Ureter (tissue), 1 donor: ENCODE measurements at places on chromosomes 12 and 14. TPM values are rescaled to one million over a fixed set of nuclear protein-coding genes. Genes with fewer than 3 reads are reported as not detected.
A peak's percentile ranks its signal among the peaks of the same experiment; 100 is the strongest.

The LBHD2 gene
- total RNA-seq: not detected

- DNase-seq: peak; percentile 43
These were observed 759 bp downstream of the NFYB start for GRCh38 chr12:104137001-104137901.

The SERPINA1 gene
- 13.8 TPM for total RNA-seq

GRCh38 chr14:89399594-89400068 is 17.4 kb downstream of the FOXN3 start:
- DNase-seq: no peak

- no peak for DNase-seq
These were observed 44.5 kb downstream of the DYNC1H1 start for GRCh38 chr14:102008891-102009290.

GRCh38 chr14:37278636-37279538 is 81.2 kb downstream of the MIPOL1 start:
- no peak for DNase-seq

DNA sequence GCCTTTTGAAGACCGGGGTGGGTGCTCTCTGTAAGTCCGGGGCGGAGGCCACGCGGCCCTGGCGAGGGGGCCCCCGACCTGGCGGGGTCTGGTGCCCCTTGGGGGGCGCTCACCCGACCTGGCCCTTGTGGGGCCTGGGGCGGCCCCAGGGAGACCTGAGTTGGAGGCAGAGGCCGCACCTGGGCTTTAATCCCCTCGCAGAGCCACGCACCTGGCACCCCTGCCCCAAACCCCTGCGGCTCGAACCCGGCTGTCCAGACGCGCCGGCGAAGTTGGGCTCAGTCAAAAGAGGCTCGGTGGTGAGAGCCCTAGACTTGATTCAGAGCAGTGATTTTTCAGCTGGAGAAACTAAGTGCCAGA is 267 bp downstream of the CFAP251 start:
- no peak for DNase-seq

DNA sequence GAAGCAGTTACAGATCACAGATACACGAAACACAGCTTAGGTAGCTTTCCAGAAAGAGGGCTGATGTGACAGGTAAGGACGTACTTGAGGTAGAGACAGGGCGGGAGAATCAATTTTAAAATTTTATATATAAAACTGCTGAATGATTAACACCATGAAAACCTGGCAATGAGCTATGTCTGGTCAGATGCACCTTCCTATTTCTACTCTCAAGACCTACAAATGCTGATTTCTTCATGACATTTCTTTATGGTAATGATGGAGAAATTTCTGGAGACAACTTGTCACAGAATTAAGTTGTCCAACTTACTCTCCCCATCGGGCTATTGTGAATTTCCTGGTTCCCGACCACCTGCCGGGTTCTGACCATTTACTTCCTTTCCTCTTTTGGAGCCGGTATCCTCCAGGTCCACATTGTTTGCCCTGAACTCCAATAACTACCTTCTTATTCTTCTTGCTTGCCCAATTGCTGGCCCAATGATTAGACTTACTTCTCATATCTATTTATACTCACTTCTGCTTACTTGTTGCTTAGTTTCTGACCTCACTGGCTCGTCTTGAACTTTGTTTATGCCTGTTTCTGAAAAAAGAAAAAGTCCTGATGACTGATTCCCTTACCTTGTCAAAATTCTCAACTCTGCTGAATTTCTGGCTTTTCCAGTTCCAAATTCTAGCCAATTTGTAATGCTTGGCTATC is 12.8 kb upstream of the ATP2B1 start:
- DNase-seq: no peak

DNA sequence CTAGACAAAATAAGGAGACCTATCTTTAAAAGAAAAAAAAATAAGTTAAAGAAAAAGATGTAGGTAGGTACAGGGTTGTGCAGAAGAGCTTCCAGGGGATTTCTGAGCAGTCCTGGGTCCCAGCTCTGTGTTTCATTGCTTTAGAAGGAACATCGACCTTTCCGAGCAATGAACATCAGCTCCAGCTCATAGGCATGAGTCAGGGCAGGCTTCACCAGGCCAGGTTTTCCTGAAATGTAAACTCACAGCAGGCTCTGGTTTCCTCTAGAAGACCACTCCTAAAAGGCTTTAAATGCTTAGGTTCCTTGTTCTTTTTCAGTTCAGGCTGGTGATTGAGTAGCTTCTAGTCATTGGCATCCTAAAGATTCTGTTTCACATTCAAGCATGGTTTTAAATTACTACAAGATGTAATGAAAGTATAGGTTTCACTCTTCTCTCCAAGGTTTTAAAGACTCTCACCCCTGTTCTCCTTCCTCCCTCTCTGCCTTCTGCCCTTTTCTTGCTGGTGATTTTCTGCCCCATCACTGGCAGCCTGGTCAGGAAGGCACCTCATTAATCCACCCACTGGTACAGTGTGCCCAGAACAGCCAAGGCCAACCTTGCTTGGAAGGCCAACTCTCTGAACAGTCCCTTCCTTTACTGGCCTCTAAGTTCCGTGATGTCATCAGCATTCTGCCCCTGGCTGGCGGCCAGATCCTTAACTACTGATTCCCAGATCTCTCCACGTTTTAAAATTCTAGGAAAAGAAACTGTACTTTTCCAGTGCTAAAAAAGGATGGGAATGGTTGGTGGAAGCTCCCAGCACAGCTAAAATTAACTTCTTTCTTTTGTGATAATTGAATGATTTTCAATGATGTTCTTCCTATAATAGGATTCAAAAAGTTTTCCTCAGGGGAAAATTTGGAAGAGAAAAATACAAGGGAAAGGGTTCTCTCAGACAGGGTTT is 109.4 kb upstream of the HIF1A start:
- DNase-seq: peak; percentile 78

- DNase-seq: no peak
These were observed 40.0 kb upstream of the RHOJ start for GRCh38 chr14:63164108-63164683.

- DNase-seq: no peak
These were observed 27.9 kb downstream of the KCNMB4 start for GRCh38 chr12:70393787-70394499.

The ITGA7 gene
- 99.7 TPM for total RNA-seq

- DNase-seq: no peak
These were observed 689.4 kb downstream of the NOVA1 start for GRCh38 chr14:25908277-25909044.

- no peak for DNase-seq
These were observed 15.5 kb upstream of the ATP6V0A2 start for GRCh38 chr12:123696646-123697045.

GRCh38 chr14:70642303-70643235 is 853 bp downstream of the TTC9 start:
- DNase-seq: no peak

DNA sequence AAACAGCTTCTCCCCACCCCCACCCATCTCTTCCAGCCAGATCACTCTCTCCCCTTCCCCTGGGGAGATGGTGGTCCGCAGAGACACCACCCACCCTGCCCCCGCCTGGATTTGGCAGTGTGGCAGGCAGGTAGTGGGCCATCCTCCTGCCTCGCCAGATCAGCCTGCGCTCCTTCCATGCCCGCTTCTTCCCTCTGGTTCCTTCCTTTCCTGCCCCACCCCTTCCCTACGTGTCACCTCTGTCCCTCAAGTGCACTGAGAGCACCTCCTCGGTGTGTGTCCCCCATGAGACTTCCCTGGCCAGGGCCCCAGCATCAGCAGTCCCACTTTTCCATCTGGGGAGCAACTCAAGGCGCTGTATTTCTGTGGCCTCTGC is 632 bp downstream of the NYNRIN start:
- no peak for DNase-seq

The CCDC196 gene
- total RNA-seq: not detected

The FAM90A1 gene
- total RNA-seq: 0.65 TPM

DNA sequence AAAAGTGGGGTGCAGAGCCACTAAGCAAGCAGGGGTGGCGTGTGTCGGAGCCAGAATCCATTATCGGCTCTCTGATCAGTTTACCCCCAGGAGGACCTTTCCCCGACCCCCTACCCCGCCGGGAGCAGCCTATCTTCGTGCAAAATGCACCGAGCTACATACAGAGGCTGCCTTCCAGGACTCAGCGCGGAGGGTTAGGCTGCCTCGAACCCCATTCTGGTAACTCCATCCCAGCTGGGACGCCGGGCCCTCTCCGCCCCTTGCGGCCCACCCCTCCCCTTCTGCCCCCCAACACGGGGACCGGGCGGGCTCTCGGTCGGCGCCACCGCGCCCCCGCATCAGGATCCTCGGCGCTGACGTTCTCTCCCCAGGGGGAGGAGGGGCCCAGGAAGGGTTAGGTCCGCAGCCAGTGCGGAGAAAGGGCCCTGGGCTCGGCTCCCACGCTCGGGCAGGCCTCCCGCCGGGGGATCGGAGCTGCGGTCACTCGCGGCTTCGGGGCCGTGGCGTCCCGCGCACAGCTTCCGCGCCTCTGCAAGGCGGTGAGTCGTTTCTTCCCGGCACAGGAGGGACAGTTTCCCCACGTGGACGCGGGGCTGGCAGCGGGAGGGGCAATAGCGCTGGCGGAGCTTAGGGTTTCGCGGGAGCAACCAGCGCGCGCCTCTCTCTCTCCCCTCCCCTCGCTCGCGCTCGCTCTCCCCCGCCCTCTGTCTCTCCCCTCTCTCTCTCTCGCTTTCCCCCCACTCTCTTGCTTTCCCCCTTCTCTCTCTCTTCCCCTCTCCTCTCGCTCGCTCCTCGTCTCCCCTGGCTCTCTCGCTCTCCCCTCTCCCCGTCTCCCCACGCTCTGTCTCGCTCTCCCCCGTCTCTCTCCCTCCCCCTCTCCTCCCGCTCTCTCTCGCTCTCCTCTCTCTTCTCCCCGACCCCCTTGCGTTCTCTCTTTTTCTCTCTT is 12.5 kb upstream of the MAP3K9 start:
- peak; percentile 56 for DNase-seq

DNA sequence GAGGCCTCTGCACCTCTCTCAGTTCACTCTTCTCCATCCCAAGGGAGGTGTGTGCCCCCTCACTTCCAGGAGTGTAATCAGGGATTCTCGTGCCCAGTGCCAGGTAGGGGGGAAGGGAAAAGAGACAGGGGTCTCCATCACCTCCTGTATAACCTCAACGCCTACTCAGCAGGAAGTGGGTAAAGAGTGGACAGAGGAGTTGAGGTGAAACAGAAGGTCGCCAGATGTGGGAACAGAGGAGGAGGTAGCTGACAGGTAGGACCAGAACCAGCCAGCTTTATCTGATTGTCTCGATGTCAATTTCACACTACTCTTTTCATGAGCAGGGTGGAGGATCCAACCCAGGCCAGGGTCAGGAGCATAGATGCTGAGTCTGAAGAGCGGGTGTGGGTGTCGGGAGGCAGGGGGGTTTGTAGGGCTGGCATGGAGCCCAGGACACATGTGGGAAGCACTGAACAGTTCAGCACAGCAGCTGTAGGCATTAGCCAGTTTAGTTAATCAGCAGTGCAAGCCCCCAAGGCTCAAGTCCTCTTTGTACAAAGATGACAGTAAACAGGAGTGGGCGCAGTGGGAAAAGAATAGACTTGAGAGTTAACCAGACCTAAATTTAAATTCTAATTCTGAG is 213.5 kb downstream of the PELI2 start:
- no peak for DNase-seq

- no peak for DNase-seq
These were observed 71.0 kb upstream of the FBXO21 start for GRCh38 chr12:117261247-117261646.

DNA sequence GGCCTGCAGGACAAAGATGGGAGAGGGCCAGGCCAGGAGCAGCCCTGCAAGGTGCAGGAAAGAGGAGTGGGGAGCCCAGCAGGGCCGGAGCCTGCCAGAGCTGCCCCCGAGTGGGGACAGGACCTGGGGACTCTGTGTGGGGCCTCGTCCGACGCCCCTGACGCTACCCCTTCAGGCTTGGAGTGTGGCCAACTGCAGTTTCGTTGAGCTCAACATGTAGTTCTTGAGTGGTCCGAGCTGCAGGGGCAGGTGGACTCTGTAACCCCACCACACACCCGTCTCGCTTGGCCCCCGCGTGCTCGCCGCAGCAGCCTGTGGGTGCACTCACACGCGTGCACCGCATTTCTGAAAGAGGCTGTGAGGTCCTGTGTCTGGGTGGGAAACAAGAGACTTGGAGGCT is 2.0 kb downstream of the ASPG start:
- DNase-seq: no peak

DNA sequence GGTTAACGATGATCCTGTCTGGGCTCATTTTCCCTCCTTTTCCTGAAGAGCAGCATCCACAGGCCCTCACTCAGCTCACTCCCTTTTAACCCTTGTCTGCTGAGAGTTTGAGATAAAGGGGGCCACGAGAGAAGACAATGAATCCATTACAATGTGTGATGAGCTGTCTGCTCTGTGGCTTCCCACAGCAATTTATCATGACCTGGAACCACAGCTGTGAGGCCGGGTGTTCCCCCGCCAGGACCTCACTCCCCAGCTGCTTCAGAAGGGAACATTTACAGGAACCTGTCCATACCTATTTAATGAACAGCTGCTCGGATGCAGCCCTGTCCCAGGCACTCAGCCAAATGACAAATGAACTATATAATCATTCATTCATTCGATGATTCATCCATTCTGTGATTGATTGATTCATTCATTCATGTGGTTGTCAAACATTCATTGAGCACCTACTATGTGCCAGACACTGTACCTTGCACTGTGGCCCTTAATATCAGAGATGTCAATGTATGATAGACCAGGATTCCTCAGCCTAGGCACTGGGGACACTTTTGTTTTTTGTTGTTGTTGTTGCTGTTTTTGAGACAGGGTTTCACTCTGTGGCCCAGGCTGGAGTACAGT is 18.5 kb upstream of the P2RX7 start:
- no peak for DNase-seq

DNA sequence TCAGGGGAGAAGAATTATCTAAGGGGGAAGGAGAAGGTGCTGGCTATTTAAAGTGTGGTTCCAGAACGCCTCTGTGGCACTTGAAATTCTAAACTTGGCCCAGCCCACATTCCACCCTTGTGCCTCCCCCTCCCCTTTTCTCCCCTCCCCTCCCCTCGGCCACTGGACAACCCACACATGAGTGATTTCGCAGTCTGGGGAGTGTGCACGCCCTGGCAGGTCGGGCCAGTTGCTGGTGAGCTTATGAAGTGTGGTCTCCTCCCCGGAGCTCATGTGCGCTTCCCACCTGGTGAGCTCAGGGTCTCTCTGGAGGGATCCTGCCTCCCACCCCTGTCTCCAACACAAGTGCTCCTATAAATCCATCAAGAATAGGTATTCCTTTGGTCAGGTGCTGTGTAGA is at the start of gene SLC6A13:
Gene SLC6A13 (minus strand): TSS at position 20 of the 400 bp plus-strand sequence. CDS start 2,784 bp downstream, outside the sequence.
- DNase-seq: no peak

The MORN3 gene
- 1.8 TPM for total RNA-seq

The FRMD6 gene
- total RNA-seq: 112 TPM

The RPL10L gene
- total RNA-seq: not detected
